ENCODE measurements at places on chromosomes 6 and 20. TPM values are rescaled to one million over a fixed set of nuclear protein-coding genes. Genes with fewer than 3 reads are reported as not detected.

The C6orf58 gene
- not detected for total RNA-seq

The SLA2 gene
- total RNA-seq, result not detected

The SIRPD gene
- total RNA-seq, result not detected

The LRRN4 gene
- not detected for total RNA-seq

The PAK5 gene
- total RNA-seq, result not detected

The BMP5 gene
- not detected for total RNA-seq

The DDO gene
- 2.1 TPM for total RNA-seq

The SLC44A4 gene
- total RNA-seq, result not detected

The ZSCAN23 gene
- 0.53 TPM for total RNA-seq

The CST1 gene
- total RNA-seq, result not detected

The RIMS1 gene
- total RNA-seq, result not detected

The MTFR2 gene
- total RNA-seq, result 6.0 TPM

The SYNJ2 gene
- total RNA-seq, result 15.3 TPM

The ZBP1 gene
- not detected for total RNA-seq

The THBS2 gene
- total RNA-seq, result 502 TPM

The WFDC12 gene
- total RNA-seq, result not detected

The SLC35D3 gene
- total RNA-seq, result not detected

The SMOC2 gene
- not detected for total RNA-seq

The ADGRB3 gene
- total RNA-seq, result not detected

The NNAT gene
- 4.6 TPM for total RNA-seq

The TGM3 gene
- total RNA-seq, result not detected

The GRM1 gene
- total RNA-seq, result not detected

The C20orf202 gene
- not detected for total RNA-seq

The GNAS-AS1 gene
- not detected for total RNA-seq

The CTAGE9 gene
- total RNA-seq, result not detected

The CCN2 gene
- total RNA-seq, result 34.0 TPM

The RHAG gene
- not detected for total RNA-seq

The SLC32A1 gene
- not detected for total RNA-seq

The LTA gene
- not detected for total RNA-seq

The PDYN gene
- not detected for total RNA-seq

The GSTA3 gene
- total RNA-seq, result not detected

The COL10A1 gene
- total RNA-seq, result 0.29 TPM

The SLC26A8 gene
- total RNA-seq, result not detected

The ULBP3 gene
- 10.7 TPM for total RNA-seq

The GPR6 gene
- not detected for total RNA-seq

The JPH2 gene
- total RNA-seq, result 1.4 TPM

The VGLL2 gene
- total RNA-seq, result not detected

Measured in myometrial cell (primary cell).